ENCODE measurements at places on chromosomes 16 and 17. TPM values are rescaled to one million over a fixed set of nuclear protein-coding genes. Genes with fewer than 3 reads are reported as not detected.

The SYCE1L gene
- 9.9 TPM for total RNA-seq

The OR1E2 gene
- total RNA-seq: not detected

The SP6 gene
- 7.0 TPM for total RNA-seq

The RCVRN gene
- not detected for total RNA-seq

The PRR35 gene
- 0.11 TPM for total RNA-seq

The ZNF652 gene
- 12.6 TPM for total RNA-seq

The ABCC12 gene
- 0.05 TPM for total RNA-seq

The IGFBP4 gene
- total RNA-seq: 2,322 TPM

The MYLK3 gene
- total RNA-seq: 0.09 TPM

The HSD17B1 gene
- 1.1 TPM for total RNA-seq

The TEKT1 gene
- 0.16 TPM for total RNA-seq

The NAT9 gene
- 45.5 TPM for total RNA-seq

The PLA2G10 gene
- 0.37 TPM for total RNA-seq

Data from A549 treated with dexamethasone at 1 μM for 4 hours (cell line).